ENCODE measurements at places on chromosomes 13 and 19. TPM values are rescaled to one million over a fixed set of nuclear protein-coding genes. Genes with fewer than 3 reads are reported as not detected.

The ZSCAN4 gene
- not detected for total RNA-seq

The POLR1G gene
- total RNA-seq, result 3.4 TPM

The EBI3 gene
- total RNA-seq, result 0.47 TPM

The LAIR1 gene
- total RNA-seq, result 71.1 TPM

The NKG7 gene
- 5.6 TPM for total RNA-seq

The ZNF563 gene
- total RNA-seq, result 18.0 TPM

The ZNF667 gene
- total RNA-seq, result 14.7 TPM

The RFXANK gene
- total RNA-seq, result 81.5 TPM

The FXYD7 gene
- total RNA-seq, result 5.4 TPM

GRCh38 chr19:2770055-2771013 lies 12.7 kb downstream of the SGTA start:
- DNase-seq, result no peak

GRCh38 chr13:112638157-112638750 lies 50.3 kb upstream of the TUBGCP3 start:
- no peak for DNase-seq

DNA sequence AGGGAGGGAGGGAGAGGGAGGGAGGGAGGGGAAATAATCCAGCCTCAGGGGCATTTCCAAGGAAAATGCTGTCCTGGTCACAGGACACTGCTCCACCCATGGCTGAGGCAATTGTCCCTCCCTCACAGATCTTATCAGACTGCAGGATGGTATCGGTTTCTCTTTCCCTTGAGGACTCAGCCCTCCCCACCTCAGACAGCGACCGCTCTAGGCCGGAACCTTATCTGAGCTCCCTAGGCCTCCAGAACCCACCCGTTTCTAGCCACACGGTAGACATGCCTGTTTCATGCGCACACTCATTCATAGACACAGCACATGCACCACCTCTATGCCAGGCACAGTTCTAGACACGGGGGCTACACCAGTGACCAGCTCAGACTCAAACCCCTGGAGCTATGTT lies 10.0 kb upstream of the IZUMO2 start:
- no peak for DNase-seq

GRCh38 chr19:11091703-11092153 lies 2.5 kb downstream of the LDLR start:
- DNase-seq, result peak; percentile 44

GRCh38 chr13:94318418-94318817 lies 161.1 kb downstream of the DCT start:
- no peak for DNase-seq

DNA sequence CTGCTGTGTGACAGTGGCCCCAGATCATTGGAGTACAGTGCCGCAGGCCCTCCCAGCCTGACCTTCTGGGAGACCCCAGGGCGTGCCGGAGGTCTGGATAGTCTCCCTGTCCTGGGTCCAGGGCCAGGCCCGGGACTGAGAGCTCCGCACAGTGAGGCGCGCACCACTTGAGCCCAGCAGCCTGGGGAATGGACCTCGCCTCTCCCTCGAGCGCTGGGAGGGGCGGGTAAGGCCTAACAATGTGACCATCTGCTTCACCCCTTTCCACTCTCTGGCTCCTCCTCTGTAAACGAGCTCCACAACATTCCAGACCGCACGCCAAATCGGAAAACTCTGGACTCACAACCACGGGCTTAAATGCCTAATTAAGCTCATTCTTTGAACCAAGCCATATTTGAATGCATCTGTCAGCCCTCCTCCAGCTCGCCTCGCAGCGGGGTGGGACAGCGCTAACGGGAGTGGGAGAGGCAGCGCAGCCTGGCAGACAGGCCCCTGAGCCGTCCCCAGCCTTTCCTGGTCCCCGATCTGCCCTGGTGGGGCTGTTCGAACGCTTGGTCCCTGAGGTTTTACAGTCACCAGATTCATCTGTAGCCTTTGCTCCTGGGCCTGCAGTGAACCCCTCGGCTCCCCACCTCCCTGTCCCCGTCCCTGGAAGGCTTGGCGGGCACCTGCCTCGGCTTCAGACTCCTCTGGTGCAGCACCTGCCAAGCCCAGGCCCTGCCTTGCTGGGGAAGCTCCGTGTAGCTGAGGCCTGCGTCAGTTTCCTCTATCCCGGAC lies 120.7 kb upstream of the VSTM2B start:
- DNase-seq, result no peak

GRCh38 chr13:97852181-97852874 lies 101.1 kb upstream of the IPO5 start:
- DNase-seq, result no peak

GRCh38 chr19:27770095-27770494 lies 1442.9 kb downstream of the UQCRFS1 start:
- DNase-seq, result no peak

DNA sequence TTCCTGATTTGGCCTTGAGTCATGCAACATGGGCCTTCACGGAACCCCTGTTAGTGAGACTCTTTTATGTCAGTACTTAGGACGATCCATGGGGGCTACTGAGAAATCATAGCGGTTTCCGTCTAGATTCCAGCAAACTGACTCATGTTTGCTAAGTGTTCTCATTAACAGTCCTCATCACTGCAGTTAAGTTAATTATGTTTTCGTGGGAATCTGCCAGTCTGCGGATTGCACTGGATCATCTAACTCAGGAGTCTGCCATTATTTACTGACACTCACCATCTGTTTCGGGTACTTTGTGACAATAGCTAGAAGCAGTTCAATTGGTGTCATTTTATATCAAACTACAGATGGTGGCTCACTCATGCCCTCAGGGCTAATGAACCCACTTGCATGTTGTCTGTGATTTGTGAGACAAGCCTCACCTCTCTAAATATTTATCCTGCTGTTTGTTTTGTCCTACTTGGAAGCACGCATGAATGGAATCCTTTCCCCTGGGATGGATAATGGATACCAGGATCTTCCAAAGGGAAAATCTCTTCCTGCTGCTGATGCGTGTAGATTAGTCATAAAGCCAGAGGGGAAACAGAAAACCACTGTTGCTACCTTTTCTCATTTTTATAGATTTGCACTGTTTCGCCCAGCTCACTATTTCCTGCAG lies 61.8 kb downstream of the RAB20 start:
- no peak for DNase-seq

DNA sequence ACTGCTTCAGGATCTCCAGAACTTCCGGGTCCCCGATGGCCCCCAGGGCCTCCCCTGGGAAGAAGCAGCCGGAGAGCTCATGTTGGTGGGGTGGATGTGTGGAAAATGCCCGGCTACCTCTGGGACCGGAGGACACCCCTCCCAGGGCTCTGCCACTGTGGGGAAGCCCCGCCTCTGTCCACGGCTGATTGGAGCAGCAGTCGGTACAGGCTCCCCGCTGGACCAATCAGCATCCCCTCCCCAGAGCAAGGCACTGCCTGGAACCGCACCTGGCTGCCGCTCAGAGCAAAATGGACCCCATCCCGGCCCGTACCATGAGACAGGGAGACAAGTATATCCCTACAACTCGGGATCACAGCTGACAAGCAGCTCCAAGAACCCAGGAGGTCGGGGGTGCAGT lies 6.4 kb downstream of the DOHH start:
- no peak for DNase-seq

DNA sequence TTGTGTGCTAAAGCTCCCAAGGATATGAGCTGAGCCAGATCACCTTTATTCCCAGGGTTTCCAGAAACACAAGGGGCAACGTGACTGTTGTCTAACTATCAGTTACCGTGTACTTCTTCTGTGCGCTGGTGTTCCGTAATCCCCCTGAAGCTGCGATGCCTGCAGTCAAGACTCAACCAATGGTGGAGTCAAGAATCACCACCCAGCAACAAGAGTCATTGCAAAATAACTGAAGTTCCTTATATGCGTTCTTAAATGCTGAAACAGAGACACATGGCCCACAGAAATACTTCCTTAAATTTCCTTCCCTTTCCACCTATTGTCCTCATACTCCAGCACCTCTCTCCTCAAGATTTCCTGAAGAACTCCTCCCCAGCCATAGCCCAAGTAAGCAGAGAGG lies 200.2 kb downstream of the KATNAL1 start:
- no peak for DNase-seq

DNA sequence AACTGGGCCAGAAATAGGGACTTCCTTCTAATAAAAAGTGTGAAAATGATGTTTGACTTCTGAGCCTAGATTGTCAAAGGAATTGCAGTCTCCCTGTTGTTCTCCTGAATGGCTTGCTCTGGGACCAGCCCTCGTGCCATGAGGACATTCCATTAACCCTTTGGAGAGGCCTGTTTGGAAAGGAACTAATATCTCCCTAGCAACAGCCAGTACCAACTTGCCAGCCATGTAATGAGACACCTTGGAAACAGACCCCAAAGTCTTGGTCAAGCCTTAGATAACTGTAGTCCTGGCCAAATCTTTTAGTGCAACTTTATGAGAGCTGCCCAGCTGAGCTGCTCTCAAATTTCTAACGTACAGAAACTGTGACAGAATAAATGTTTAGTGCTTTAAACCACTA lies 8.2 kb upstream of the SIAH3 start:
- DNase-seq, result no peak

DNA sequence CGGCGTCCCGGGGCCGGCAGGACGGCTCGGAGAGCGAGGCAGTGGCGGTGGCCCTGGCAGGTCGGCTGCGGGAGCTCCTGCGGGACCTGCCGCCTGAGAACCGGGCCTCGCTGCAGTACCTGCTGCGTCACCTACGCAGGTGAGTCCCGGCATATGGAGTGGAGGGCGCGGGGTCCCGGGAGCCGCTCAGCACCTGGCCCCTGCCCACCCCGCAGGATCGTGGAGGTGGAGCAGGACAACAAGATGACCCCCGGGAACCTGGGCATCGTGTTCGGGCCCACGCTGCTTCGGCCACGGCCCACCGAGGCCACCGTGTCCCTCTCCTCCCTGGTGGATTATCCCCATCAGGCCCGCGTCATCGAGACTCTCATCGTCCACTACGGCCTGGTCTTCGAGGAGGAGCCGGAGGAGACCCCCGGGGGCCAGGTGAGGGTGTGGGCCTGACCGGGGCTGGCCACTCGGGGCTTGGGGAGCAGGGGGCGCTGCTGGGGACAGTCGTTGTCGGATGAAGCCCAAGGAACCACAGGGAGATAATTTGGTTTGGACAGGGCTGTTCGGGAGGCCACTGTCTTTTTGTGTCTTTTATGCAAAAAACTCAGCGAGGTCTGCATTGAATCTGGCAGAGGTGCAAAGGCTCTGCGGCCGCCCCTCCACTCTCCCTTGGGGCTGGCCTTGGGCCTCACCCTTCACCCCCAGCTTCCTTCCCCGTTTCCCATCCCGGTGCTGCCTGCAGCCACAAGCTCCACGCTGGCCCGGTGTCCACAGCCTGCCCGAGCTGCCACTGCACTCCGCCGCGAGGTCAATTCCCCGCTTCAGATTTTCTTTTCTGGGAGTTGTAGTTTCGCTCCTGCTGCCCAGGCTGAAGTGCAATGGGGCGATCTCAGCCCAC lies 12.0 kb downstream of the POLR2E start:
- DNase-seq, result no peak

DNA sequence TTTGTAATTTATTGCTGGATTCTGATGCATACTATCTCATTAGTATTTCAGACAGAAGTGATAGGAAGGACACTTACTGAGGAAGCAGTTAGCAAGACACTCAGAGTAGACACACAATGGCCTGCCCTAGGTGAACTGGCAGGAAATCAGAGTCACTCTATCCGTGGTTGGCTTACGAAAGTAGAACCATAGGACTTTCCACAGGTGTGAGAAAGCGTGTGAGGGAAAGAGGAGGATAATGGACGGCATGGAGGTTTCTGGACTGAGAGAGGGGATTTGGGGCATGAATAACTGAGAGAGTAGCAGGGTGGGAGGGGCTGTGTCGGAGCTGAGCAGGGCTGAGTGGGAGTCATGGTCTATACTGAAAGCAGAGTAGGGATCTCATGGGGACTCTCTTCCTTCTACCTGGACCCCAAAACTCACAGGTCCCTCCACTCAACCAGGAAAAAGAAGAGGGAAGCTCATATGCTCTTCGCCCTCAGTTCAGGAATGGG lies 18.7 kb upstream of the EID2 start:
- no peak for DNase-seq

DNA sequence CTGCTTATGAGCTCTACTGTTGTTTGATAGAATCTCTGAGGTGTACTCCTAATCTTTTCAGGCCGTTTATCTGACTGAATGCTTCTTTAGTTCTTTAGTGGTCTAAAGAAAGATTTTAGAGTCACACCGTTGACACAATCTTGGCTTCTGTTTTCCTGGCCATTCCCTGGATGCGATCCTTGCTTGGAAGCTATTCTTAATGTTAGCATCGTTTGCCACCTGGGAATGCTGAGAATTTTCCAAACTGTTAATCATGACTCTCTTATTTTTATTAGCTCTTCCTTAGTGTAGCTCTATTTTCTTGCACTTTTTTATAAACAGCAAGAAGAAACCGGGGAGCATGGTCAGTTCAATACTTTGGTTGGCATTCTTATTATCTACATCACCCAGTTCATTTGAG lies 281.0 kb upstream of the PCDH20 start:
- no peak for DNase-seq

GRCh38 chr19:5625641-5626040 lies 2.8 kb downstream of the SAFB start:
- no peak for DNase-seq

DNA sequence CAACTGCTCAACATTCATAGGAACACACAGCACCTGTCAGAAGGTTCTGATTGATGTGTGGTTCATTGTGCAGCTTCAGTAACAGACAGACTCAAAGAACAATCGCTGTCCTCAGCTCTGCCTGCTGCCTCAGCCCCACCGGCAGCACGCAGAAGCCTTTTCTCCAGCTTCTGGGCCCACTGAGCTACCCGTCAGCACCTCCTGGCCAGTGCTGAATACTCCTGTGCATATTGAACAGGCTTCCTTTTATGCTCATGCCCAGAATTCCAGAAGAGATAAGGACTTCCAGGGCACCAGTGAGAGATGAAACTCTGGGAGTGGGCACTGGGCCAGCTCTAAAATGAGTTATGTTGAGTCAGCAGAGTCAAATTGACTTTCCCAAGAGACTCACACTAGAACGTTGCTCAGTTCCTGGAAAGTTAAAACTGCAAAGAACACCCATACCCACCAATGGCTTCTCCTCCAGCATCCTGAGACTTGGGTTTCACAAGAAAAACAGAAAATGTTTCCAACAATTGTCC lies 119.3 kb downstream of the COL4A1 start:
- no peak for DNase-seq

GRCh38 chr13:58908019-58908679 lies 1255.6 kb downstream of the DIAPH3 start:
- DNase-seq, result no peak

DNA sequence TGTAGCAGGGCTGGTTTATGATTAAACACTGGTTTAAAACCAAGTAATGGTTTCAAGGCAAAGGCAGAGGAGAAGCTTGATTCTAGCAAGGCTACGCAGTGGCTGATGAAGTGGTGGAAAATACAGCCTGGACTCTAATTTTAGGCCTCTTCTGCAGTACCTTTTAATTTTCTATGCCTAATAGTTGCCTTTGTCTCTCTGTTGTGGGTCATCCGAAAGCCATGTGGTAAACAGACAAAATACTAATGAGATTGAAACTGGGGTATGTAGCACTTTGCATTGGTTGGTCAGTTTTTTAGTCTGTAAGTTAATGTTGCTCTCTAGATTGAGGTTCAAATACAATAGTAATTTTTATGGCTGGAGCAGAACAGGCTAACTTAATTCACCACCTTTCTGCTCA lies 3.3 kb downstream of the LMO7 start:
- DNase-seq, result no peak

Data from naive thymus-derived CD8-positive, alpha-beta T cell (primary cell).